Activated CD8-positive, alpha-beta memory T cell treated with anti-CD3 and anti-CD28 coated beads, Interleukin-2, amount 10 ng/mL, durations not matched to agents 7 days and 5 days (primary cell): ENCODE measurements at places on chromosomes 6 and 20. TPM values are rescaled to one million over a fixed set of nuclear protein-coding genes. Genes with fewer than 3 reads are reported as not detected.

The KIFC1 gene
- total RNA-seq = 133 TPM

The TRIM10 gene
- not detected for total RNA-seq

The PLCB4 gene
- total RNA-seq = not detected

The C6orf141 gene
- not detected for total RNA-seq

The ECT2L gene
- total RNA-seq = not detected

The STAU1 gene
- 56.2 TPM for total RNA-seq

The UBE3D gene
- 4.6 TPM for total RNA-seq

The B3GAT2 gene
- not detected for total RNA-seq

The GLO1 gene
- total RNA-seq = 149 TPM

The EDN3 gene
- total RNA-seq = not detected

The SFTA2 gene
- not detected for total RNA-seq

The COL20A1 gene
- total RNA-seq = not detected

The NKX2-2 gene
- not detected for total RNA-seq

The SLC22A7 gene
- not detected for total RNA-seq

The RAB44 gene
- total RNA-seq = not detected

The CST5 gene
- total RNA-seq = not detected

The PPIL1 gene
- 39.9 TPM for total RNA-seq

The VSX1 gene
- not detected for total RNA-seq

The IFT52 gene
- total RNA-seq = 18.3 TPM

The BMP6 gene
- not detected for total RNA-seq

The TNFAIP3 gene
- total RNA-seq = 86.7 TPM

The ESF1 gene
- total RNA-seq = 17.3 TPM

The GRM1 gene
- not detected for total RNA-seq

The TPBG gene
- not detected for total RNA-seq

The MAN1A1 gene
- 38.4 TPM for total RNA-seq

The SLC29A1 gene
- 39.8 TPM for total RNA-seq

The PRSS16 gene
- 0.82 TPM for total RNA-seq

The LIN28B gene
- not detected for total RNA-seq

The MOG gene
- not detected for total RNA-seq

The PRPH2 gene
- total RNA-seq = 0.07 TPM

The LCA5 gene
- total RNA-seq = not detected

The SSTR4 gene
- total RNA-seq = not detected

The SLC4A11 gene
- 6.0 TPM for total RNA-seq

The C20orf144 gene
- 0.30 TPM for total RNA-seq

The ZNF512B gene
- 13.5 TPM for total RNA-seq

The DDX43 gene
- 0.77 TPM for total RNA-seq

The CAGE1 gene
- 0.18 TPM for total RNA-seq

The INSM1 gene
- total RNA-seq = 0.12 TPM

The SKIC2 gene
- total RNA-seq = 93.2 TPM

The OPN5 gene
- not detected for total RNA-seq

The CD93 gene
- 0.54 TPM for total RNA-seq

The DEFB124 gene
- not detected for total RNA-seq
